Stimulated activated effector memory CD8-positive, alpha-beta T cell treated with anti-CD3 and anti-CD28 coated beads, Interleukin-12 subunit alpha, Interleukin-12 subunit beta, amount 100 ng/mL, for 72 hours (primary cell): ENCODE measurements at places on chromosomes 6 and 20.

- no peak for DNase-seq
Observed at GRCh38 chr6:165987483-165988301, 180.0 kb downstream of the TBXT start.

GRCh38 chr6:106421496-106421895, 61.0 kb downstream of the CRYBG1 start:
- no peak for DNase-seq

- DNase-seq = no peak
Observed at GRCh38 chr6:35484921-35485392, 11.9 kb downstream of the TEAD3 start.

- DNase-seq = no peak
Observed at GRCh38 chr6:169918239-169918953, 167.0 kb downstream of the ERMARD start.

- DNase-seq = no peak
Observed at GRCh38 chr6:13278164-13278563, 50.2 kb downstream of the TBC1D7 start.

DNA sequence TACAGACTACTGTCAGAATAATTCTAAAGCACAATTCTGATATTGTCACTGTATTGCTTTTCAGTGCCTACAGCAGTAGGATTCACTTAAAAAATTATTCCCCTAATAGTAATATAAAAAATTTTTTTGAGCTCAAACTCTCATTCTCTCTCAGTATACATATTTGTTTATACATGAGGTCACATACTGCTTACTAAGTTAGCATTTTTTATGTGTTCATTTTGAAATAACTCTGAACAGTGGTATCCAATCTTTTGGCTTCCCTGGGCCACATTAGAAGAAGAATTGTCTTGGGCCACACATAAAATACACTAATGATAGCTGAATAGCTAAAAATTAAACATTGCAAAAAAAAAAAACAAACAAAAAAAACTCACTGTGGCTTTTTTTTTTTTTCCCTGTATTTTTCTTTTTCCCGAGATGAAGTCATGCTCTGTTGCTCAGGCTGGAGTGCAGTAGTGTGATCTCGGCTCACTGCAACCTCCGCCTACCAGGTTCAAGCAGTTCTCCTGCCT, 38.6 kb downstream of the ASXL1 start:
- DNase-seq = no peak

- peak; percentile 46 for DNase-seq
Observed at GRCh38 chr6:139124887-139125672, 9.8 kb upstream of the HECA start.

GRCh38 chr20:57213291-57213690, 53.1 kb downstream of the BMP7 start:
- no peak for DNase-seq

GRCh38 chr6:139369568-139370282, 4.7 kb downstream of the CITED2 start:
- no peak for DNase-seq

GRCh38 chr6:558959-559358, 97.9 kb downstream of the HUS1B start:
- no peak for DNase-seq

DNA sequence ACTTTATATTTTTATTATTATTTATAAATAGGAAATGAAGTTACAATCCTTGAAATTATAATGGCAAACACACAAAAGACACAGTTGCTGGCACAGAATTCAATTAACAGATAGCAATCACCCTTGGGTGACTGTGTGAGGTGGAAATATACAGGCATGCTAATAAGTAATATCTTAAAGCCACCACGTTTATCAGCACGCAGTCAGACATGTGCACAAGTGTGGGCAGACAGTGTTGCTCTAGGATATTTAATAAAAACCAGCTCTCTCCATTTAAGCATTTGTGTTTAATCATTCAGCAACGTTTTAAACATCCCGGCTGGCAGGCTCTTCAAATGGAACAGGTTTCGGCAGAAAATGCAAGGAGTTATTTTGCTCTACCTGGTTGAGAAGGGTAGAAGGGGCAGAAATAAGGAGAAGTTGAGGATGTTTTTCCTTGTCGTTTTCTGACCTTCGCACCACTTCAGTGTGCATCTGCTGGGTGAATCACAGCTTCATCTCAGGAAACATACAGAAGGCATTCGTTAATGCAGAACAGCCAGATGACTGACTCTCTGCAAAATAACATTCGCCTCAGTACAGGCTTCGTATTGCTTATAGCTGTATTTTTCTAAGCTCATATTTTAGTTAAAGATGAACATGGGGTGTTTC, 585.1 kb downstream of the QKI start:
- no peak for DNase-seq

DNA sequence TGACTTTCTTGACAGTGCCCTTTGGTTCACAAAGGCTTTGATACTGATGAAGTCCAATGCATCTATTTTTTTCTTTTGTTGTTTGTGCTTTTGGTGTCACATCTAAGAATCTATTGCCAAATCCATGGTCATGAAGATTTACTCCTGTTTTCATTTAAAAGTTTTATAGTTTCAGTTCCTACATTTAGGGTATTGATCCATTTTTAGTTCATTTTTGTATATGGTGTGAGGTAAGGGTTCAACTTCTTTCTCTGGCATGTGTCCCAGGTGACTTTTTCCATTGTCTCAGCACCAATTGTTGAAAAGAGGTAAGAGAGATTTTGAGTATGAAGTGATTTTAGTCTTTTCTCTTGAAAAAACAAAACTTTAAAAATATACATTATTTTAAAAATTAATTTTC, 260.6 kb downstream of the GMPR start:
- no peak for DNase-seq

GRCh38 chr20:41854765-41855164, 236.6 kb upstream of the CHD6 start:
- DNase-seq = no peak

DNA sequence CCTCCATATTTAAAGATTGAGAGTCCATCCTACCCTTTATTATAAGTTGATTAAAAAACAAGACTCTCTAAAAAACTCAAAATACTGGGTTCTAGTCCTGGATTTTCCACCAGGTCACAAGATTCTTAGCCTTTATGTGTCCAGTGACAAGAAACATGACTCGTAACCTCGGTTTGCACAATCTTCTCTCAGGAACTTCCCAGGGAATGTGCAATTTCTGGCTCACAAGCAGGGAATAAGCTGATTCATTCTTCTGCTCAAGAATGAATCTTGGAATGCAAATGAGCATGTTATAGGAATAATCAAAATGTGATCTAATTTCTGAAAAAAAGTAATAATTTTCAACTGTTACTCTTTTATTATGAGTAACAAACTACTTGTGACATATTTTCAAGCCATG, 45.1 kb downstream of the OGFRL1 start:
- DNase-seq = no peak

DNA sequence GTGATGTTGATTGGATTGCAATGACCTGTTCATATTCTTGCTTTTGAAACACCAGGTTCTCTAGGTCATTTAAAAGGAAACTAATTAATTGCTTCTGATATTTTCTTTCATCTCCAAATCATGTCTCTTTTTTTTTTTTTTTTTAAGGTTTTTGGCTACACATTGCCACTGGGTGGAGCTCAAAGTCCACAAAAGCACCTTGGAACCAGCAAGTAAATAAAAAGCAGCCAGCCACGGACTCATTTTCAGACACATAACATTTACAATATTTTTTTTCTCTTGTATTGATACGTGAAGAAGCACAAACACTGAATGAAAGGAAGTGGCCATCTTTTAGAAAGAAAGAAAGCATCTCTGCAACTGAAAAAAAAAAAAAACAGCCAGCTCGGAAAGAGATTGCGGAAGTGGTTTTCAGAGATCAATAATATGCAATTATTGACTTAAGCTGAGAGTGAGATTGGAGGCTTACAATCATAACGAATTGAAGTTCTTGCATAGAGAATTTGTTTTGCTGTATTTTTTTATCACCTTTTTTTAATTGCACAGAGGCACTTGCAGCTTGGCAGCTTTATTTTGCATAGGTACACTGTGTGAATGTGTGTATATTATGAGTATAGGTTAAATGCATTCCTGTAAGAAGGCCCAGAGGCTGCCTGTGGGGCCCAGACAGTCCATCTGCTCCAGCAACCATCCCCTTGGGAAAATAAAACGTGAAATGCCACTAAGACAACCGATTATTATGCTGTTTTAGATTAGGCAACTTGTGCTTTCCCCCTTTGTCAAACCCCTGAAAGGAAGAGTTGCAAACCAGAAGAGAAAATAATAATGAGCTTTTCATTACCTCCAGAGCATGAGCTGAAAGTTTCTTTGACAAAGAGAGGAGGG, 28.2 kb downstream of the CGA start:
- DNase-seq = no peak

GRCh38 chr20:41508335-41508734, 109.8 kb downstream of the CHD6 start:
- no peak for DNase-seq

GRCh38 chr20:50504231-50504823, 5.9 kb upstream of the PTPN1 start:
- DNase-seq = no peak

DNA sequence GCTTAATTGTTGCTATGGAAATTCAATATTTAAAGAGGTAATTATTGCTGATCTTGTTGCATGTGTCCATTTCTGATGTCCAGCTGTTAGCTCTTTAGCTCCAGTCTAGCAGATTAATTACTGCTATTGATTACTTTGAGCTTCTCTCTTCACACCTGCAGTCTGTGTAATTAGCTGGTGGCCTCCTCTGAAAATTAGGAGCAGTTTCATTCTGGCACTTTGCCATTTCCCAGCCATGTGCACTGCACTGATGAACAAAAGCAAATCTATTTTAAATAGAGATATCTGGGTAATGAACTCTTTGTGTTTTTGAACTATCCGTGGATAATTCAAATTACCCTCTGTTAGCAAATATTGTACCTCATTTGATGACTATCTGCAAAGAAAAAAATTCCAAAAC, 275.9 kb downstream of the RNF144B start:
- no peak for DNase-seq

DNA sequence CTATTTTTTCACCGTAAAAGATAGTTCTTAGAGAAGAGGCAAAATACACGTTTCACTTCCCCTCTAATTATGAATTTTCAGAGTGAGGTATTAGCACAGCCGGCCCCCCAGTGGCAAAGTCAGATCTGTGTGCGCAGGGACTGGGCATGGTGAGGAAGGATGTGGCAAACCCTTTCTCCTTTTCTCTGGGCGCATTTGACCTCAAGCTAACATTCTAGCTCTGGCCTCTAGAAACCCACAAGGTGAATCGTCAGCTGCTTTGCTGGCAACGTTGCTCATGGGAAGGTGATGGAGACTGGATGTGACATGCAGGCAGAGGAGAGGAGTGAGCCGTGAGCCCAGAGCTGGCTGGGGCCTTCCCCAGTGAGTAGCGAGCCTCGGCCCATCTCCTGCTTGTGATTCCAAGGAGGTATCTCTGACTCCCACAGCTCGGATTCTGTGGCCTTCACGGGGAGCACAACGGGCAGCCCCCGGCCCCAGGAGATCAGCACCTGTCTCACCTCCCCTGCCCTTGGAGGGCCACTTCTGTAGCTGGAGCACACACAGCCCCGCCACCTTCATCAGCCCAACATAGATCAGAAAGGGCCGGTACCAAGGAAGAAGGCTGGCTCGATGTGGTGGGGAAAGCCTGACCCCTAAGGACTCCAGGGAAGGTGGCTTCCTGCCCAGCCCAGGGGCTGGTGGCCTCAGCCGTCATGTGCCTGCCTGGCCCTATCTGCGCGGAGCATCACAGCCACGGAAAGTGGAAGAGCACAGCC, 152.8 kb downstream of the TAF4 start:
- no peak for DNase-seq
